ENCODE measurements at places on chromosomes 12 and 14. TPM values are rescaled to one million over a fixed set of nuclear protein-coding genes. Genes with fewer than 3 reads are reported as not detected.

DNA sequence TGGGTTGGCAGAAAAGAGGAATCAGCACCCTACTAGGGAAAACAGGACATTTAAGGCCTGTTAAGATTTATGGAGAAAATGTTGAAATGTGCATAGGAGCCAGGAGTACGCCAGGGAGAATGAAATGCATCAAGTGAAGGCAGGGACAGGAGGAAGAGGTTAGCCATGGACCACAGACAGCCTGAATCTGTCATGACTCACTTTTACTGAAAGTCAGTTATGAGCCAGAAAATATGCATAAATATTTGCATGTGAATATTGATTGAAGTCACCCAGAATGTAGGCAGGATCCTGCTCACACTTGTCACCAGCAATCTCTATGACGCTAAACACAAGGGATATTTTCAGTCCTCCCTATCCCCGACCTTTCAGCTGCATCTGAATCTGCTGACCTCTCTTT lies 25.1 kb upstream of the CDK17 start:
- no peaks in the 10 kb centered on the region for H3K27me3 ChIP-seq
- H3K4me3 ChIP-seq = no peak overlapping the region
- H3K4me1 ChIP-seq = no peaks in the 10 kb centered on the region
- H3K27ac ChIP-seq = no peak overlapping the region
- no peaks in the 10 kb centered on the region for H3K36me3 ChIP-seq
- no peak for DNase-seq

DNA sequence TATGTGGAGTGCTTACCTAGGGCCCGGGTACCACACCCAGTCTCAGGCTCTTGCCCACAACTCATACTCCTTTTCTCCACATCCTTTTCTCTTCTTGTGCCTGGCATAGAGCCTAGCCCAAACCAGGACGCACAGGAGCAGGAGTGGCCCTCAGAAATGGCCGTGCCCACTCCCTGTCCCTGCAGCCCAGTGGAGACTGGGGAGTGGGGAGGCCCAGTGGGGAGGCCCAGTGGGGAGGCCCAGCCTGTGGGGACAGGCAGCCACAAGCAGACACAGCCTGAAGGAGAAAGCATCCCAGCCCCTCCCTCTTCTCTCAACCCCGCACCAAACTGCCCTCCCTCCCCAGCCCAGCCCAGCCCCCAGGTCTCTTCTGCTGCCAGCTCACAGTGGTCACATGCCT lies 196.8 kb downstream of the KIF26A start:
- H3K27me3 ChIP-seq = no peaks in the 10 kb centered on the region
- no peak overlapping the region for H3K27ac ChIP-seq
- no peak overlapping the region for H3K4me3 ChIP-seq
- no peaks in the 10 kb centered on the region for H3K36me3 ChIP-seq
- H3K4me1 ChIP-seq = no peaks in the 10 kb centered on the region
- no peak for DNase-seq

GRCh38 chr14:56515739-56516138 lies 63.9 kb upstream of the TMEM260 start:
- no peaks in the 10 kb centered on the region for H3K36me3 ChIP-seq
- H3K27me3 ChIP-seq = no peaks in the 10 kb centered on the region
- no peaks in the 10 kb centered on the region for H3K4me1 ChIP-seq
- DNase-seq = no peak
- H3K27ac ChIP-seq = no peak overlapping the region

Gene CLMN
- total RNA-seq = 24.6 TPM

DNA sequence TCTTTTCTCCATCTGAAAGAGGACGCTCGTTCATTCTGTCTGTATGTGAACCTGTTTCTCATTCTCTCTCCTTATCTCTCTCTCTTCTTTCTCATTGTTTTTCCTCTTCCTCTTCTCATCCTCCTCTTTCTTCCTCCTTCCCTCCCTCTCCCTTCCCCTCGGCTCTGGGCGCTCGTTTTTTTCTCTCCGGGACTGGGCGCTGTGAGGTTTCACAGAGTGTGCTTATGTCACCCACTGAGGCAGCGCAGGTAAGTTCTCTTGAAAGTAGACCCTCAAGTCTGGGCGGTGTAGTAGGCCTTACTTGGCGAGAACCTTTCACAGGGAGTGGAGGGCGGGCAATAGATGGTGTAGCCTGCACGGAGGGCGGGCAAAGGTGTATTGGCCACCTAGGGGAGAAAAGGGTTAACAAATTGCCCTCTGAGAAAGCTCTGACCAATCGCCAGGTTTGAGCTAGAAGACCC lies 4.5 kb upstream of the SIX1 start:
- H3K27ac ChIP-seq = peak overlapping the region; percentile 93
- DNase-seq = no peak
- H3K27me3 ChIP-seq = no peaks in the 10 kb centered on the region
- peak overlapping the region; percentile 31 for H3K4me3 ChIP-seq
- no peaks in the 10 kb centered on the region for H3K36me3 ChIP-seq

- H3K36me3 ChIP-seq = no peaks in the 10 kb centered on the region
- DNase-seq = no peak
- no peak overlapping the region for H3K27ac ChIP-seq
- no peak overlapping the region for H3K4me3 ChIP-seq
- peaks cover 12% of the 10 kb centered on the region for H3K4me1 ChIP-seq
Observed at GRCh38 chr14:93018366-93018765, 95.4 kb downstream of the CHGA start.
